ENCODE measurements at places on chromosomes 7 and 10. TPM values are rescaled to one million over a fixed set of nuclear protein-coding genes. Genes with fewer than 3 reads are reported as not detected.

Gene GPER1
- total RNA-seq, result 0.75 TPM

Gene SPDYE8
- not detected for total RNA-seq

Gene SEMA3A
- total RNA-seq, result 47.7 TPM

Gene ATP6V0A4
- total RNA-seq, result 0.18 TPM

Gene ASAH2
- total RNA-seq, result 0.63 TPM

Gene CYP3A7
- not detected for total RNA-seq

Gene AFAP1L2
- total RNA-seq, result 1.9 TPM

Gene SAP25
- not detected for total RNA-seq

Gene GSTO2
- total RNA-seq, result 0.66 TPM

Gene MRLN
- total RNA-seq, result not detected

Gene HOXA13
- not detected for total RNA-seq

Gene SUN1
- 122 TPM for total RNA-seq

Gene VWA2
- total RNA-seq, result not detected

Gene PNLIPRP3
- total RNA-seq, result not detected

Gene CDH23
- total RNA-seq, result under 0.01 TPM

Gene SEC24C
- total RNA-seq, result 70.7 TPM

Gene SERPINE1
- 3,900 TPM for total RNA-seq

Gene PTPN20
- not detected for total RNA-seq

Gene DYNC1I1
- 0.54 TPM for total RNA-seq

Gene ANKRD61
- 0.09 TPM for total RNA-seq

Gene ZNF722
- not detected for total RNA-seq

Gene MRC1
- 8.8 TPM for total RNA-seq

Gene FAM25A
- total RNA-seq, result not detected

Gene GAD2
- total RNA-seq, result not detected

Gene RET
- 0.09 TPM for total RNA-seq

Gene DMTF1
- 49.2 TPM for total RNA-seq

Gene TNS3
- total RNA-seq, result 17.5 TPM

Gene MMD2
- total RNA-seq, result not detected

Gene IQCE
- 6.0 TPM for total RNA-seq

Gene CDHR3
- 1.7 TPM for total RNA-seq

Gene MYO1G
- under 0.01 TPM for total RNA-seq

Gene CCDC126
- 10.3 TPM for total RNA-seq

Gene SAMD9L
- total RNA-seq, result 9.9 TPM

Gene STEAP1B
- total RNA-seq, result 29.0 TPM

Gene OPALIN
- total RNA-seq, result not detected

Gene YAE1
- total RNA-seq, result 32.2 TPM

Gene NAT16
- not detected for total RNA-seq

Gene BAIAP2L1
- 0.47 TPM for total RNA-seq

Gene MOGAT3
- total RNA-seq, result not detected

Gene GPR37
- total RNA-seq, result 4.7 TPM

Gene ZNF239
- total RNA-seq, result 2.9 TPM

Gene THSD7A
- total RNA-seq, result 47.2 TPM

Gene ADRB1
- total RNA-seq, result not detected

Gene ARHGEF35
- 0.56 TPM for total RNA-seq

Gene ELAPOR2
- 8.9 TPM for total RNA-seq

Gene GPR85
- 0.19 TPM for total RNA-seq

Gene BHLHA15
- total RNA-seq, result 0.09 TPM

Gene TBXAS1
- 4.2 TPM for total RNA-seq
